ENCODE measurements at places on chromosomes 7 and 10.

DNA sequence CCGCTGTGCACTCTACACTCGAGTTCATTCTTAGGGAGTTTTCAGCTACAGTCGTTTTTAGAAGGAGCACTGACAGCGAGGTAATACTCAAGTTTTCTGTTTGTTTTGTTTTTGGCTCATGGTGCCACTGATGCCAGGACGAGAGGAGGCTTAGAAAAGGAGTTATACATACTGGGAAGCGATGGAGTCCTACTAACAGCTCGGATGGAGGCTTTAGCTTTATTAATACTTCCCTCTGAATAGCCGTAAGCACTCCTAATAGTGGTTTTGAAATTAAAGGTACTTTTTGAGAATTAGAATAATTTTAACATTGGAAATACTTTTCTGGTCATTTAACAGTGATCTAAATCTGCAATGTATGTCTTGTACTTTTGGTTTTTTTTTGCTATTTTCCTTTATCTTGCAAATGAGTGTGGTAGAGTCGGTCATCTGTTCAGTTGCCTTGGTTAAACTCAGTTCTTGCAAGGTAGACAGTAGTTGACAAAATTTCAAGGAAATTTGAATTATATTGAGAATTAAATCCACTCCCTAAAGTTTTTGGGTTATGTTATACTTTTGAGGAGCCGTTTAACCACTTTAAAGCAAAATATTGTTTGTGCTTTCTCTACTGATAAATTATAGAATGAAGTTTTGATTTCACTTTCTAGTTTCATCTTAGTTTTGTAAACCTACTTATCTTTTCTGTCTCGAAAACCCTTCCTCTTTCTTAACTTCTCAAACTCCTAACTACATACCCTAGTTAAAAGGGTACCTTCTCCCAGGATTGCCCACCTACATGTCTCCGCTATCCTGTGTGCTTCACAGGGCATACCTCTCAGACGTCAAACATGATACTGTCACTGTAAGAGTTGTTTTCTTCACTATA lies 1.5 kb downstream of the HBP1 start:
- no peak for DNase-seq

DNA sequence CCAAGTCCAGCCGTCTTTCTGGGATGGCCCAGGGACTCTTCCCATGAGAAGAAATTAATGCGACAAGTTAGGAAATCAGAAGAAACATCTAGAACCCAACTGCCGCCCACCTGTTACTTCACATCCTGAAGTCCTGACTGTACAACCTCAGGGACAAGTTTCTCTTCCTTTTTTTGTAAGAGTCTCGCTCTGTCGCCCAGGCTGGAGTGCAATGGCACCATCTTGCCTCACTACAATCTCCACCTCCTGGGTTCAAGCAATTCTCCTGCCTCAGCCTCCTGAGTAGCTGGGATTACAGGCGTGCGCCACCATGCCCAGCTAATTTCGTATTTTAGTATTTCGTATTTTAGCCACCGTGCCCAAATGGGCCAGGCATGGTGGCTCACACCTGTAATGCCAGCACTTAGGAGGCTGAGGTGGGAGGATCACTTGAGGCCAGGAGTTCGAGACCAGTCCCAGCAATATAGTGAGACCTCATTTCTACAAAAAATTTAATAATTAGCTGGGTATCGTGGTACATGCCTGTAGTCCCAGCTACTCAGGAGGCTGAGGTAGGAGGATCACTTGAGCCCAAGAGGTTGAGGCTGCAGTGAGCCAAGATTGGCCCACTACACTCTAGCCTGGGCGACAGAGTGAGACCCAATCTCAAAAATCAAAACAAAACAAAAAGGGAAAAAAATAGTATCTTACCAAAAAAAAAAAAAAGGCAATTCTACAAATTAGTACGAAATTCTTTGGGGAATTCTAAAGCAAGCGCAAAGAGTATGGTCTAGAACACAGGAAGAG lies 20.8 kb downstream of the LAT2 start:
- no peak for DNase-seq

- DNase-seq: no peak
Measured at GRCh38 chr10:44008917-44009709, 360.4 kb upstream of the ZNF32 start.

DNA sequence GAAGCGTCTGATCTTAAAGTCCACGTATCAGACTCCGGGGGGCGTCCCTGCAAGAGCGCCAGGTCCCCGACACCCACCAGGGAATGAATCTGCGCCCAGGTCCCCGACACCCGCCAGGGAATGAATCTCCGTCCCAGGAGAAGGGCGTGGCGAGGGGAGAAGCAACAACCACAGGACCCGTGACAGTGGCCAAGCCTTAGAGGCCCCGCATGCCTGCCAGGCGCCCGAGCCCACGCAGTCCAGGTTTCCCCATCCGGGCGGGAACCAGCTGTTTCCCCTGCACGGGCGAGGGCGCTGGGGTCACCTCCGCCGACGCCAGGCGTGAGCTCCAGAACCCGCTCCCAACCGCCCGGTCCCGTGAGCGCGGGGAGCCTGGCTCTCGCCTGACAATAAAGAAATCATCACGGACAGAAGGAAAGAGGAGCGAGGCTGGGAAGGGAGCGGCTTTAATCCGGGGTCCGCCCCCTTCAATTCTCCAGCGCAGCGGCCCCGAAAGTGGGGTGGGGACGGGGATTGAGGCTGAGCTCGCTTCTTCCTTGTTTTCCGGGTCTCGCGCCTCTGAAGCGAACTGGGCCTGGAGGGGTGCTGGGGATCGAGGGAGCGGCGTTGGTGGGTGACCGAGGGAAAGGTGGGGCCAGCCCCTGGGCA lies 29.0 kb upstream of the BMS1 start:
- no peak for DNase-seq

DNA sequence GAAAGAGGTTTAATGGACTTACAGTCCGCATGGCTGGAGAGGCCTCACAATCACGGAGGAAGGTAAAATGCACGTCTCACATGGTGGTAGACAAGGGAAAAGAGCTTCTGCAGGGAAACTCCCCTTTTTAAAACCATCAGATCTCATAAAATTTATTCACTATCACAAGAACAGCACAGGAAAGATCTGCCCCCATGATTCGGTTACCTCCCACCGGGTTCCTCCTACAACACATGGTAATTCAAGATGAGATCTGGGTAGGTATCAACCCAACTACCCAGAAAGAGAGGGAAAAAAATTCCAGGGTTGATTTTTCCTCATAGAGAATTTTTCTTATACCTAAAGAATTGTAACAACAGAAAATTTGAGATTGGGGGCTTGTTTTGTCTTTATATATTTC lies 13.9 kb downstream of the RAPGEF5 start:
- DNase-seq: no peak

DNA sequence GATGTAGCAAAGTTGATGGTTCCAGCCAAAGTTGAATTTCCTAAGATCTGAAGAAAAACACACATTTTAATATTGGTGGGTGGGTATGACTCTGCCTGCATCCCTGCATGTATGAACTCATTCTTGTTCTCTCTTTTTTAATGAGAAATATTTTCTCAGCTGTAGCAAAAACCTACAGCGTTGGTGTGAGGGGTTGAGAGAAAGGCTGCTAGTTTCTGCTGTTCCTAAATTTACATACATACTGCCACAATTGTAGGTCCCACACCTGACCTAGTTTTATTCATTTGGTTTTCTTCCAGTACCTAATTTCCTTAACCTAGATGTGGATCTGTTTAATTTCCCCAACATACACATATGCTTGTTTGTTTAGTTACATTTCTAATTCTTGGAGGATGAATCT lies 4.6 kb downstream of the AGFG2 start:
- DNase-seq: no peak

- no peak for DNase-seq
Measured at GRCh38 chr10:132658546-132659205, 121.1 kb downstream of the INPP5A start.

DNA sequence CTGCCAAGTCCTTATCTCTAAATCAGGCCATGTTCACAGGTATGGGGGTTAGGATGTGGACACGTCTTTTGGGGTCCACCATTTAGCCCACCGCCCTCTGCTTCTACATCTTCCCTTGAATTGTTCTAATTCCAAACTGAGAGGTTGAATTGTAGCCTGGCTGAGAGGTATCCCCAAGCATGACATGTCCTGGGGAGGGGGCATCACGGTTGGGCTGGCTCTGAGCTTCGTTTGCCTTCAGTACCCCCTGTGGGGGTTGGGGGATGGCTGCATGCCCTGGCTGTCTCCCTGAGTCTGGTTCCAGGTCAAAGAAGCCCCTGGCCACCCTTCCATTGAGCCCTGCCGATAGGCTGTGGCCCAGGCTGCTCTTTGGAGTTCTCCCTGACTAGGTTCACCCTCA lies 204.6 kb downstream of the GLRX3 start:
- no peak for DNase-seq

GRCh38 chr7:25259487-25260243 lies 31.4 kb upstream of the NPVF start:
- DNase-seq: peak; percentile 91

- peak; percentile 94 for DNase-seq
Measured at GRCh38 chr7:68224041-68224741, 1227.6 kb downstream of the TYW1 start.

DNA sequence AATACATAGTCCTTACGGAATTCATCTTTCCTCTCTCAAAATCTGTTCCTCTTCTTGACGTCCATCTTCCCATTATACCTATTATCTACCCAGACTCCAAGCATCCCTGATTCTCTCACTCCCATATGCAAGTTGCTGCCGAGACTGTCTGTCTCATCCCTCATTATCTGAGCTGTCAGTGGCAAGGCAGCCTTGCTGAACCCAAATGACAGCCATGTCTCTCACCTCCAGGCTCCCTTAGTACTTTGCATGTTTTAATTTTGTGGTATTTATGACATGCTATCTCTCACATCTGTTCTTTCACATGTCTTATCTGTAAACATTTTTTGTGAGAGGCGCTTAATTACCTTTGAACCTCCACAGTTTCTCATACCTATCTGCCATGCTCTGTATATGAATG lies 54.4 kb upstream of the IFRD1 start:
- DNase-seq: no peak

DNA sequence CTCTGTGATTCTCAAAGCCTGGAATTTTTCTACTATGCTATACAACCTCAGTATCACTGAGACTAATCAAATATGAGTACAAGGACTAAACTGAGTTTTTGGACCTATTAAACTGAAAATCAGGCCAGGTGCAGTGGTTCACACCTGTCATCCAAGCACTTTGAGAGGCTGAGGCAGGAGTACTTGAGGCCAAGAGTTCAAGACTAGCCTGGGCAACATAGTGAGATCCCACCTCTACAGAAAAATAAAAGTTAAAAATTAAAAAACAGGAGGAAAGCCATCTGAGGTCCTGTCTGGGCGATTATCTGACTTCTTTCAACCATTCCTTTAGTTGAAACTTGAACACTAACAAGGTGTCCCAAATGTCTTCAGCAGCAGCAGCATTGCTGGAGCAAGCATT lies 7.0 kb downstream of the XRCC2 start:
- DNase-seq: no peak

DNA sequence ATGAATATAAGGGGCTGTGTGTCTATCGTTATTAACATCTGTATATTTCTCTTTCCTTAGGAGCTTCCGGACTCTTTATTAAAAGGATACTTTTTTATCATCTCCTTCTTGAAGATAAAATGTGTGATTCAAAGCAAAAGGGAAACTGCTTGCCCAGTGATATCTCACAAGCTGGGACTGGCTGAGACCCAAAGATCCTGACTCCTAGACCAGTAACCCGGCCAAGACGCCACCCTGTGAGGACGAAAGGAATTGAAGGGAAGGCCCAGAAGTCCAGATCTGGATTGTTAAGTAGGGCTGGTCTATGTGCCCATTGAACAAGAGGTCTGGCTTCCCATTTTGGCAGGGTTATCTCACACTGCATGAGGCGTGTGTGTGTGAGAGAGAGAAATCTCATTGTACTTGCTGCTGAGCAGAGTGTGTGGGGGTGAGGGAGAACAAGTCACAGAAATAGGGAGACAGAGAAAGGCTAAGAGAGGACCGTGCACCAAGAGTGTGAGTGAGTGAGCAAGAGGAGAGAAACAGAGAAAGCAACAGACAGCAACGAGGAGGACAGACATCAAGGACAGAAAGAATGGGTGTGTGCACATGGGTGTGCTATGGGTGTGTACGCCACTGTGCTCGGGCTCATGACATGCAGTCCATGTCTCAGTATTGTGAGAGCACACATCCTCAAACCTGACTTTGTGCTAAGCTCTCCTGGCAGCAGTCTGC lies 75.4 kb downstream of the PLXNA4 start:
- no peak for DNase-seq

DNA sequence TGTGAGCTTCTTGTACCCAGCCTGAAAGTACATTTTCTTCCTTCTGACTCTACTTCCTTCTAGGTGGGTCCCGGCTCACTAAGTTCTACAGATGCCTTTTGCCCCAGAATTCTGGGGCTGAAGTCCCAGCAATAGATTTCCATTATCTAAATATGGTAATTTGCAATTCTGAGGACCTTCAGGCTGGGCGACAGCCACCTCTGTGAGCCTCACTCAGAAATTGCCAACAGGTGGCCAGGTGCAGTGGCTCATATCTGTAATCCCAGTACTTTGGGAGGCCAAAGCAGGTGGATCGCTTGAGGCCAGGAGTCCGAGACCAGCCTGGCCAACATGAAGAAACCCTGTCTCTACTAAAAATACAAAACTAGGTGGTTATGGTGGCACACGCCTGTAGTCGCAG lies 23.7 kb downstream of the CREM start:
- DNase-seq: no peak

GRCh38 chr7:139561-140243 lies 52.7 kb upstream of the FAM20C start:
- no peak for DNase-seq

- DNase-seq: no peak
Measured at GRCh38 chr7:157360483-157361025, 23.8 kb downstream of the DNAJB6 start.
